ENCODE measurements at places on chromosomes 5 and 9.

GRCh38 chr5:142486020-142486419 is 161.2 kb upstream of the SPRY4 start:
- no peak for DNase-seq

GRCh38 chr9:94677929-94678328 is 38.6 kb upstream of the FBP1 start:
- DNase-seq = no peak

- DNase-seq = no peak
These were observed 39.8 kb upstream of the PTCH1 start for GRCh38 chr9:95556521-95556920.

GRCh38 chr9:8980496-8981013 is 1181.0 kb upstream of the DMAC1 start:
- DNase-seq = no peak

All from stimulated activated CD8-positive, alpha-beta memory T cell treated with anti-CD3 and anti-CD28 coated beads, Interleukin-4, amount 100 ng/mL, for 1 hour (primary cell).